ENCODE measurements at places on chromosomes 2 and 18.

GRCh38 chr2:136013136-136013685 lies 27.8 kb upstream of the DARS1 start:
- DNase-seq, result no peak

DNA sequence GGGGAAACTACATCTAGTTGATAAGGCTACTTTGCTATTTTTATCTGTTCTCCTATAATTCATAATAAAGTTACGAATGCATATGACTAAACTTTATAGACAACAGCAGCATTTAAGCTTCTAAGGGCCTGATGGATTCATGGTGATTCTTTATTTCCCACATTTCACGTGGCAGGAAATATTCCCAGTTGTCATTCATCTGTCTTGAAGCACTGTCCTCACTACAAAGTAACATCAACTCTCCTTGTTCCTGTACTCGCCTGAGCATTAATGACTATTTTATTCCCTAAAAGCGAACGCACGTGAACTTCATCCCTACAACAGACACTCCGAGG lies 2.6 kb downstream of the SATB2 start:
- DNase-seq, result no peak

DNA sequence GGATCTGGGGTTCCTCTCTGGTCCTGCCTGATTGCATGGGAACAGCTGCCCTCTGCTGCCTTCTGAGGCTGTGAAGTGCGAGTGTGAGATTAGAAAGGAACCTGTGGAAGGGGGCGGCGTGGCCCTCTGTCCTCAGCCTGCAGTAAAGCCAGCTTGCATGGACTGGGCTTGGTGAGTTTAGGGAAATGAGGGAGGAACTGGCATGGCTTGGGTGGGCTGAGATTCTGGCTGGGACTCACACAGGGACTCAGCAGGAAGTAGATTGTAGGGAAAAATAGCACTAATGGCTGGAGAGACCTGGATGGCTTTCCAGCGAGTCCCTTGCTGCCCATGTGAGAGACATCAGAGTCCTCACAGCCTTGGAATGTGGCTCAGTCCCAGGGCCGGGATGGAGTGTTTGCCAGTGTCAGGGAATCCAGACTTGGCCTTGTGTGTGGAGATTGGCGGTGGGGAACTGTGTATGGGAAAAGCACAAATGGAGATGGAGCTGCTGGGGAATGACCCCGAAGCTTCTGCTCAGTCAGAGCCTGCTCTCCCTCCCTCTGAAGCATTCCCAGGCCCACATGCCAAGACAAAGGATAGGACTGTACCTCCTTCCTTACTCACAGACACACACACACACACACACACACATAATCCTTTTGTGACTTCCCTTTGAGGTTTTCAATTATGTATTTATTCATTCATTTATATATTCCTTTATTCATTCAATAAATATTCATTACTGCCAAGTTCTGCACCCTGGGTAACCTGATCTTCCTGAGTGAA lies 115.4 kb downstream of the ACAA2 start:
- DNase-seq, result no peak

DNA sequence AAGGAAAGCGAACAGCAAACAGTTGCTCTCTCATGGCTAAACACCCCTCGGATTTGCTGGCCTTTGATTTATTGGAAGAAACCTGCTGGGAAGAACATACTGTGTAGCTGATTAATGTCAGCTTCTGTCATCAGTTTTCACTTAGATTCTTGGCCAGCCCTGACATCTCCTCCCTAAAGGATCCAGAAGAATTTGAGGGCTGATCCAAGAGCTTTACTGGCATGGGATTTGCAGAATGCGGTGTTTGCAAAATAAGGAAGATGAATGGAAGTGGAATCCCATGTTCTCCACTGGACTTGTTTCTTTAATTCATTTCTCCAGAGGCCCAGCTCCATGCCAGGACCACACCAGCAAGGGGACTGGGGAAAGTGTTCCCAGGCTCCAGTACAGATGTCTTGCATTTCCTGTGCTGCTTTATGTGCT lies 80.5 kb downstream of the RDH14 start:
- DNase-seq, result no peak

DNA sequence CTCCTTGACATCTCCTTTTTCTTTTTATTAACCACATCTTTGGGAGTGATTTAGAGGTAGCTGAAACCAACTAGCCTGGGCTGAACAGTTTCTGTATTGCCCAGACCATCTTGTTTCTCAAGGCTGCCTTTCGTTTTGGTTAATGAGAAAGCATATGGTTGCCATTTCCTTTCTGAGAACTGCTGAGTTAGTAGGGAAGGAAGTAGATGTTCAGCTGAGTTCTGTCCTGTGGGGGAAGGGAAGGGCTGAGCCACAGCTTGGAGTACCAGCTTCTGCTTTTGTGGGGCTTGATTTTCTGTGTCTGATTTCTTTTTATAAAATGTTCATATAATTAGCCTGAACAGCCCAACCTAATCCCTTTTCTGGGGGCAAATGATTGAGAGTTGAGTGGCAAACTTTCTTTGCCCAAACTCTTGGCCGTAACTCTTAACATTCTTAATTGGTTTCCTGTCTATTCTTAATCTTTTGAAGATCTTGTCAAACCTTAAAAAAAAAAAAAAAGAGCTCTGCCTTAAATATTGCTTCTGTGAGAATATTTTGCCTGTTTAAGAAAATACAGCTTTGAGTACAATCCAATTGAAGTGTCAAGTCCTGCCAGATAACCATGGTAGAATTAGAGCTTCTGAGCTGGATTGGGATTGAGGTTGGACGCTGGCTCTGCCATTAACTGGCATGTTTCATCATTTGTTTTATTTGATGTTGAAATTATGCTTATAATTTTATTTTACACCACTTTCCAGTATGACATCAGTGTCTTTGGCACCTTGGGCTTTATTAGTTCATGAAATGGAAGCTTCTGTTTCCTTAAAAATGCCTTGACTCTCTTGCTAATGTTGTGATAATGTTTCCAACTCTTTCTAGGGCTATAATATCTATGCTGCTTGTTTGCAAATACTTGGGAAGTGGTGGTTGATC lies 1.9 kb upstream of the NABP1 start:
- DNase-seq, result no peak

GRCh38 chr2:11647834-11648600 lies 22.0 kb downstream of the NTSR2 start:
- DNase-seq, result no peak

GRCh38 chr2:163808406-163808805 lies 72.6 kb upstream of the FIGN start:
- DNase-seq, result no peak

Data from DMS 273 treated with DMSO at 0.1 percent for 48 hours (cell line).